ENCODE measurements at places on chromosomes 13 and 19. TPM values are rescaled to one million over a fixed set of nuclear protein-coding genes. Genes with fewer than 3 reads are reported as not detected.

The WDR62 gene
- total RNA-seq: 0.50 TPM

The RETN gene
- total RNA-seq: not detected

DNA sequence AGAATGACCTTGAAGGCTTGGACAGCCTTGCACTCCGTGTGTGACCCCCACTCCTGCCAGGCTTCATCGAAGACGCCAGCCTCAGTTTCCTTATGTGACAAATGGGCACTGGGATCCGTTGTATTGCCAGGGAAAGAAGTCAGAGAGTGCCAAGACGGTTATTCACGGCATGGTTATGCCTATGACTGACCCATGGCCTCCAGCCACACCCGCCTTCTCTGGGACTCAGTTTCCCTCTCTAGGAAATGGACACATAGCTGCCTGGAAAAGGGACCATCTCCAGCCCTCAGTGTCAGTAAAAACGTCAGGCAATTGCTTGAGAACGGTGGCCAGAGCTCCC lies 915 bp upstream of the UBE2S start:
- peak overlapping the region; percentile 99 for H3K27ac ChIP-seq
- peak overlapping the region; percentile 98 for H3K4me3 ChIP-seq
- peaks cover 29% of the 10 kb centered on the region for H3K36me3 ChIP-seq
- no peaks in the 10 kb centered on the region for H3K27me3 ChIP-seq
- DNase-seq: no peak

The CYP4F11 gene
- not detected for total RNA-seq

DNA sequence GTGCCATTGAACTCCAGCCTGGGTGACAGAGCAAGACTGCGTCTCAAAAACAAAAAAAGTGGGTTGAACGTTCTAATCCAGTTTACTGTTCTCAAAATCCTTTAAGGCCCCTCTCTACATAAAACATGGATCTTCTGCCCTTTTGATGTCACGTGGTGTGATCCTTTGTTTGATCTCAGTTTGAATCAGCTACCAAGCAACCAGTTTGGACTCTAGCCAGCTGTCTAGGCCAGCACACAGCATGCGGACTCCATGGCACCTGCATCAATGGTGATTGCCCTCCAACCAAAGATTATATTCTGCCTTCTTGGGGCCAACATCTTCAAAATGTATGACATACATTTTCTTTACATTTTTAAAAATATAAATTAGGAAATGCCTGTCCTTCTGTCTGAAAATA lies 365.4 kb downstream of the NDFIP2 start:
- no peak overlapping the region for H3K4me3 ChIP-seq
- no peak for DNase-seq
- H3K27me3 ChIP-seq: no peaks in the 10 kb centered on the region
- H3K36me3 ChIP-seq: no peaks in the 10 kb centered on the region
- H3K4me1 ChIP-seq: no peaks in the 10 kb centered on the region
- no peak overlapping the region for H3K27ac ChIP-seq

The YJEFN3 gene
- 2.9 TPM for total RNA-seq

DNA sequence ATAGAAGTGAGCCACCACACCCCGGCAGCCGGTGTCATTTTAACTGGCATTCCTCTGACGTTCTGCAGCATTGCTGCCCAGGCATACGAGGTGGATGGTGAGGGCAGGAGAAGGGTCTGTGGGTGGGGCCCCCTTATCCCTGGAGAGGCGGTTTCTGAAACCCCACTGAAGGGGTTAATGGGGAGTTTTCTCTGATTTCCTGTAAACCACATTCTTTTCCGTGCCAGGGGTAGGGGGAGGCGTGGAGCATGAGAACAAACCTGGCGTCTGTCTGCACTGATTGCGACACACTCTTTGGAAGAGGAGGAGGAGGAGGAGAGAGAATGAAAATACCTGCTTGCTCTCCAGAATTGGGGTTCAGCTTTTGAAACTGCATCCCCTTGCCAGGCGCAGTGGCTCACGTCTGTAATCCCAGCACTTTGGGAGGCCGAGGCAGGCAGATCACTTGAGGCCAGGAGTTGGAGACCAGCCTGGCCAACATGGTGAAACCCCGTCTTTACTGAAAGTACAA lies 2.7 kb upstream of the C3 start:
- DNase-seq: peak; percentile 93
- H3K4me1 ChIP-seq: peaks cover 10% of the 10 kb centered on the region
- no peak overlapping the region for H3K4me3 ChIP-seq
- H3K36me3 ChIP-seq: no peaks in the 10 kb centered on the region

DNA sequence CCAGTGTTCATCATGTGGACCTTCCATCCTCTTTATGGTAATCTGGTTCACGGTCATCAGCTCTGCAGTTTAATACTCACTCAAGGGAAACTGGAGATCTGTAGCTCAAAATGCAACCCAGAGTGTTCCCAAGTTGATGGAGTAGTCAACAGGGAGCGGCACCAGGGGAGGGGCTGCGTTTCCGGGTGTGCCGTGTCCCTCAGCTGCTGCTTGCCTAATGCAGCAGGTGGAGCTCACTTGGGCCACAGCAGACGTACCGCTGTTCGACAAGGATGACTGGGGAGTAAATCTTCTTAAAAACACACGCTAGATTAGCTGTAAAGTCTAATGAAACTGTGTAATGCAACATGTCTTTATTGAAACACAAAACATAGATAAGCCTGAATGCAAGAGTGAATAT lies 81.1 kb downstream of the TNFSF13B start:
- H3K4me1 ChIP-seq: no peaks in the 10 kb centered on the region
- H3K27ac ChIP-seq: no peak overlapping the region
- no peak overlapping the region for H3K4me3 ChIP-seq

DNA sequence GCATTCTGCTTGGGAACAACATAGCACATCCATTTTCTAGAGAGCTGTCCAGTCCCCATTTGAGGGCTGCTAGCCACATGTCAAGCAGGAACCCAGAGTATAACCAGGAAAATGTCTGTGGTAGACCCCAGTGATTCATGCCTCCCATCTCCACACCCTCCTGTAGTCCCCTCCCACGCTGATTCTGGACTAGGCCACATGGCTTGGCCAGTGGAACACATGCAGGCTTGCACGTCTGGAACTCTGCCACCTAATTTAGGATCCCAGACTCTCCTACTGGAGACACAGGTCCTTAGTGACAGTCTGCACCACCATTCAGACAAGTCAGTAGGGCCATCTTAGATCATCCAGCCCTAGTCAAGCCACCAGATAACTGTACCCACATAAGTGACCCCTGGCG lies 149.8 kb downstream of the ZIC5 start:
- DNase-seq: no peak
- H3K27me3 ChIP-seq: no peaks in the 10 kb centered on the region
- no peak overlapping the region for H3K27ac ChIP-seq
- H3K4me3 ChIP-seq: no peak overlapping the region

DNA sequence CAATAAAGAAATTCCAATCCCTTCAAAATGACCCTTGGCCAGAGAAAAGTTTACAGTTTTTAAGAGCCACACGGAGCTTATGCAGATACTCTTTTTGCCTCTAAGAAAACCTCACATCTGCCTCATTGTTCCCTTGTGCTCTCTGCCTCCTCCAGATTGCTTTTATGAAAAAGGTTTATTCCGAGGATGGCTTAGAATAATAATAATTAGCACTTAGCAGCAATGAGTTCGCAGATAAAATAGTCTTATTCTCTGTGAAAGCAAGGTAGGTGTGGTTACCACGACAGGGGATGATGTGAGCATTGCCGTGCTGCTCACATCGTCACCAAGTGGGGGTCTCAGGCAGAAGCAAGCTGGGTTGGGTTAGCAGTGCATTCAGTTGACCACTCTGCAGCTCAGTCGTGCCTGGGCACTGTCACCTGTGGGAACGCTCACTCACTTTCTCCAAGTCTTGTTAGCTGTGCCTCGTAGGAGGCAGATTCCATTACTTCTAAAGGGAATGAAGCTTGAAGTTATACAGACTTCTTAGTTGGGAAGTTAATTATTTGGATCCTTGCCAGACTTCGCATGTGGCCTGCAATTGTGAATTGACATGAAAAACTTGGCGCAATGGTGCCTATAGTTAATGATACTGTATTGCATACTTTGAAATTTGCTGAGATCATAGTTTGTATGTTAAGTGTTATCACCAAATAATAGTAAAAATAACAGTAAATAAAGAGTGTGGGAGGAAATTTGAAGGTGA lies 157.2 kb downstream of the MYO16 start:
- H3K27ac ChIP-seq: no peak overlapping the region
- H3K36me3 ChIP-seq: no peaks in the 10 kb centered on the region
- H3K27me3 ChIP-seq: no peaks in the 10 kb centered on the region

The PSG2 gene
- total RNA-seq: not detected

GRCh38 chr13:101979825-101980224 lies 422.0 kb downstream of the FGF14 start:
- H3K27me3 ChIP-seq: no peaks in the 10 kb centered on the region
- H3K4me3 ChIP-seq: no peak overlapping the region
- H3K4me1 ChIP-seq: peaks cover 6% of the 10 kb centered on the region
- no peaks in the 10 kb centered on the region for H3K36me3 ChIP-seq
- H3K27ac ChIP-seq: no peak overlapping the region

GRCh38 chr13:50126263-50126992 lies 111.2 kb downstream of the KCNRG start:
- peaks cover 41% of the 10 kb centered on the region for H3K27me3 ChIP-seq
- peaks cover 72% of the 10 kb centered on the region for H3K4me1 ChIP-seq
- peak overlapping the region; percentile 100 for H3K27ac ChIP-seq
- peak overlapping the region; percentile 87 for H3K4me3 ChIP-seq

The AP1M2 gene
- not detected for total RNA-seq

DNA sequence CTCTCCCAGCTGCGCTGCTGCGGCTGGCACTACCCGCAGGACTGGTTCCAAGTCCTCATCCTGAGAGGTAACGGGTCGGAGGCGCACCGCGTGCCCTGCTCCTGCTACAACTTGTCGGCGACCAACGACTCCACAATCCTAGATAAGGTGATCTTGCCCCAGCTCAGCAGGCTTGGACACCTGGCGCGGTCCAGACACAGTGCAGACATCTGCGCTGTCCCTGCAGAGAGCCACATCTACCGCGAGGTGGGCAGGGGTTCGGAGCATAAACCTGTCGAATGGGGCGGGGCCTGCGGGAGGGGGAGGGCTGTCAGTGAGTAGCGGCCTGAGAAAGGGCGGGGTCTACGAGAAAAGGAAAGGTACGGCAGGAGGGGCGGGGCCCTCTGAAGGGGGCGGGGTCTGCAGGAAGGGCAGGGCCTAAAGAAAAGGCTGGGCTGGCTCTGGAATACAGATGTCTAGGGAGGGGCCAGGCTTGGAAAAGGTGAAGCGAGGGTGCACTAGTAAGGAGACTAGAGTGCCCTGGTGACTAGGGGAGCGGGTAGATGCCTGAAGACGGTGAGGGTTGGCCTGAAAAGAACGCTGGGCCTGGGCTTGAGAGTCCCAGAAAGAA lies 3.6 kb downstream of the CD37 start:
- peaks cover 25% of the 10 kb centered on the region for H3K4me1 ChIP-seq
- peak; percentile 92 for DNase-seq
- peak overlapping the region; percentile 83 for H3K27ac ChIP-seq
- peaks cover 32% of the 10 kb centered on the region for H3K36me3 ChIP-seq

DNA sequence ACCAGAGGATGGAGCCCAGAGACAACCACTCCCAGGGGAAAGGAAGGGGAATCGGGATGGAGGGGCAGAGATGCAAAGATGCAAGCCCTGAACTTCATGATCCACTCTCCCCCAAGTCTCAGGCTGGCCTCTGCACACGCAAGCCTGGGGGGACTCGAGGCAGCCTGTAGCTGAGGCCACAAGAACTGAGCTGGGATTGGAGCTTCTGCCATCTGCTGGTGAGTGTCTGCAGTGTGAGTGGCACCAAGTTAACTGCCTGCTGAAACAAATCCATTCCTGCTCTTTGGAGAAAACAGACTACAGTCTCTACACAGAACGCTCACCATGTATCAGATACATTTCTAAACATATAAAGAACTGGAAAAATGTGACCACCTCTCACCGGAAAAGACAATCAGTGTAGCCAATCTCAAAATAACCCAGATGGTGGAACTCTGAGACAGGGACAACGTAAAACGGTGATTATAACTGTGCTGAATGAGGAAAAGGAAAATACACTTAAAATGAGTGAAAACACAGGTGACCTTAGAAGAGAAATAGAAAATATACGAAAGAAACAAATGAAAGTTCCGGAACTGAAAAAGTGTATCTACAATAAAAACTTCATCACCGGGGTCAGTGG lies 62.1 kb downstream of the KLF2 start:
- no peak overlapping the region for H3K4me3 ChIP-seq
- peaks cover 46% of the 10 kb centered on the region for H3K4me1 ChIP-seq
- peak overlapping the region; percentile 19 for H3K27ac ChIP-seq
- DNase-seq: no peak
- peaks cover 69% of the 10 kb centered on the region for H3K36me3 ChIP-seq
- no peaks in the 10 kb centered on the region for H3K27me3 ChIP-seq

The KLK15 gene
- not detected for total RNA-seq

- DNase-seq: no peak
Observed at GRCh38 chr13:112079696-112080095, 12.7 kb downstream of the SOX1 start.

The PET100 gene
- total RNA-seq: 19.5 TPM

The FFAR2 gene
- not detected for total RNA-seq

DNA sequence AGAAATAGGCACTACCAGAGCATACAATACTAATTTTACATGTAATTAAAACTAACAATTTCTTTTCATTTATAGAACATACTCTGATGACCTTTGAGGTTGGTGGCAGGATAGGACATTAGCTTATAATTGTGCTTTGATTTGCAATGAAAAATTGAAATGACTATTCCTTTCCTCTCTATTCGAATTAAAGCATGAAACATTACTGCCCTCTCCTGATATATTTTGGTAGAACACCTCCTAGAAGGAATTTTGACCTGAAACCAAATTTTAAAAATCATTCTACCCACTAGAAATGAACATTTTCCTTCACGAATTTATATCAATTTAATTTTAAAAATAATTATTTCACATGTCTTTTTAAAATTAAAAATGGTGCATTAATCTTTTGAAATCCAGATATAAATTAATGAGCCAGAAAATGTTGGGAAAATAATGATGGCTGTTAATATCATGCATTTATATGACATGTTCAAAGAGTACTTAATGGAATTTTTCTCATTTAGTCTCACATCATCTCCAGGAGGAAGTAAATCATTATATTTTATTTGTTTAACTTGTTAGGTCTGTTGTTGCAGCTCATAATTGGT lies 556.3 kb upstream of the ARGLU1 start:
- no peak overlapping the region for H3K4me3 ChIP-seq
- H3K27me3 ChIP-seq: no peaks in the 10 kb centered on the region
- no peak for DNase-seq
- no peak overlapping the region for H3K27ac ChIP-seq
